ENCODE measurements at places on chromosomes 4 and X.

- no peak for DNase-seq
These were observed 24.1 kb downstream of the CCDC149 start for GRCh38 chr4:24888475-24889344.

DNA sequence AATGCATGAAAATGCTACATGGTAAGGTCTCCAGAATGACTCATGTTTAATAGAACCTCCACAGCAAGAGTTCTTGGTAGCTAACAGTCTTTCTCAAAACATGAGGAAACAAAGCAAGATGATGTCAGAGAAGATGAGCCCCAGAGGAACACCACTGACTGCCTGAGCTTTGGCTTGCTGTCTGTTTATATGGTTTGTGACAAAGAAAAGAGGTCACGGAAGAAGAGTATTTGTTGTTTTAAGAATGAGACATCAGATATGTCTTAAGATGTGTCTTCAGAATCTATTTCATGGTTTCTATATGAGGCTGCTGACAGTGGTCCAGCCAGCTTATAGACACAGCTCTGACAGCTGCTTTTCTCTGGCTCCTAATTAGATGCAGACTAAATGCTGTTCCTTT lies 18.8 kb upstream of the AREG start:
- no peak for DNase-seq

DNA sequence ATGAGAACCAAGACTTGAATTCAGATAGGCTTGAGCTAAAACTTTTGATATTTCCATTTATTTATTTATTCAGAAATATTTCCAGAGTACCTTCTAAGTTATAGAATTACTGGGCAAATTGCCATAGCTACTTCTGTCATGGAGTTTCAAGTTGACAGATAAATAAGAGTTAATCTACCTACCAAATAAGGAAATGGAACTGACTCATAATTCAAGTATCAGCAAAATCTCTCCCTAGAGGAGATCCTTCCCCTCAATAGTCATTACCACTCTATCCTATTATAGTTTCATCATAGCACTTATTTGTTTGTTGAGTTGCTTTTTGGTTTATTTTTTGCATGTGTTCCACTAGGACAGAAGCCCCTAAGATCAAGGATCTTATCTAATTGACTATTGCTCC lies 48.8 kb upstream of the CCSER1 start:
- DNase-seq: no peak

- no peak for DNase-seq
These were observed 269.6 kb downstream of the DKK2 start for GRCh38 chr4:106766519-106766918.

GRCh38 chr4:38759113-38759789 lies 23.5 kb downstream of the TLR10 start:
- DNase-seq: no peak

- no peak for DNase-seq
These were observed 89.6 kb upstream of the MTM1 start for GRCh38 chrX:150478496-150479492.

DNA sequence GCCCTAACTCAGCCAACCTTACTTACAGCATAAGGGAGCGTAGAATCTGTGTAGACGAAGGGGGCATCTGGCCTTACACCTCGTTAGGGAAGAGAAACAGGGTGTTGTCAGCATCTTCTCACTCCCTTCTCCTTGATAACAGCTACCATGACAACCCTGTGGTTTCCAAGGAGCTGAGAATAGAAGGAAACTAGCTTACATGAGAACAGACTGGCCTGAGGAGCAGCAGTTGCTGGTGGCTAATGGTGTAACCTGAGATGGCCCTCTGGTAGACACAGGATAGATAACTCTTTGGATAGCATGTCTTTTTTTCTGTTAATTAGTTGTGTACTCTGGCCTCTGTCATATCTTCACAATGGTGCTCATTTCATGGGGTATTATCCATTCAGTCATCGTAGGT lies 14.6 kb downstream of the PLP1 start:
- no peak for DNase-seq

- DNase-seq: no peak
These were observed 606.0 kb downstream of the CCSER1 start for GRCh38 chr4:90733211-90733610.

- no peak for DNase-seq
These were observed 417.7 kb downstream of the AR start for GRCh38 chrX:67961516-67961915.

All from GM12892 (cell line).